ENCODE measurements at places on chromosomes 6 and 20. TPM values are rescaled to one million over a fixed set of nuclear protein-coding genes. Genes with fewer than 3 reads are reported as not detected.

DNA sequence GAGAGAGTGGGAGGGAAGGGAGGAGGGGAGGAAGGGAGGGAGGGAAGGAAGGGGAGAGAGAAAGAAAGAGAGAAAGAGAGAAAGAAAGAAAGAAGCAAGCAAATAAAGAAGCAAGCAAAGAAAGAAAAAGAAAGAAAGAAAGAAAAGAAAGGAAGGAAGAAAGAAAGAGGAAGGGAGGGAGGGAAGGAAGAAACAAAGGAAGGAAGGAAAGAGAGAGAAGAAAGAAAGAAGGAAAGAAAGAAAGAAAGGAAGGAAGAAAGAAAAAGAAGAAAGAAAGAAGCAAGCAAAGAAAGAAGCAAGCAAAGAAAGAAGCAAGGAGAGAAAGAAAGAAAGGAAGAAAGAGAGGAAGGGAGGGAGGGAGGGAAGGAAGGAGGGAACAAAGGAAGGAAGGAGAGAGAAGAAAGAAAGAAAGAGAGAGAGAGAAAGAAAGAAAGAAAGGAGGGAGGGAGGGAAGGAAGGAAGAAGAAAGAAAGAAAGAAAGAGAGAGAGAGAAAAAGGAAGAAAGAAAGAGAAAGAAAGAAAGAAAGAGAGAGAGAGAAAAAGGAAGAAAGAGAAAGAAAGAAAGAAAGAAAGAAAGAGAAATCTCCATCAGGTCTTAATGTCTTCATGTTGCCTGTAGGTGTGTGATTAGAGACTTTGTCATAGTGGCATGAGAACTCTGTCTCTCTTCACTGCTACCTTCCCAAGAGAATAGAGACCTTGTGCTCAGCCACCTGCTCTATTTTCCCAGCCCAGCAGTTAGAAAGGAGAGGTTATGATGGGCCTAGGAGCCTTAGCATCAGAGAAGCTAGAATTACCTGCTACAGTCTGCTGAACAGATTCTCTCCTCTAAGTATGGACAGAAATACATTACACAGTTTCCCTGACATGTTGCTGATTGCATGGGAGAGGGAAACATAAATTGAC, 5.0 kb downstream of the SEMG1 start:
- no peaks in the 10 kb centered on the region for H3K36me3 ChIP-seq
- DNase-seq, result no peak
- no peak overlapping the region for H3K27ac ChIP-seq

- no peaks in the 10 kb centered on the region for H3K36me3 ChIP-seq
- H3K27ac ChIP-seq, result no peak overlapping the region
- peaks cover 48% of the 10 kb centered on the region for H3K27me3 ChIP-seq
- no peaks in the 10 kb centered on the region for H3K4me1 ChIP-seq
- H3K4me3 ChIP-seq, result no peak overlapping the region
- no peak for DNase-seq
Observed at GRCh38 chr20:59448851-59449444, 148.5 kb downstream of the EDN3 start.

DNA sequence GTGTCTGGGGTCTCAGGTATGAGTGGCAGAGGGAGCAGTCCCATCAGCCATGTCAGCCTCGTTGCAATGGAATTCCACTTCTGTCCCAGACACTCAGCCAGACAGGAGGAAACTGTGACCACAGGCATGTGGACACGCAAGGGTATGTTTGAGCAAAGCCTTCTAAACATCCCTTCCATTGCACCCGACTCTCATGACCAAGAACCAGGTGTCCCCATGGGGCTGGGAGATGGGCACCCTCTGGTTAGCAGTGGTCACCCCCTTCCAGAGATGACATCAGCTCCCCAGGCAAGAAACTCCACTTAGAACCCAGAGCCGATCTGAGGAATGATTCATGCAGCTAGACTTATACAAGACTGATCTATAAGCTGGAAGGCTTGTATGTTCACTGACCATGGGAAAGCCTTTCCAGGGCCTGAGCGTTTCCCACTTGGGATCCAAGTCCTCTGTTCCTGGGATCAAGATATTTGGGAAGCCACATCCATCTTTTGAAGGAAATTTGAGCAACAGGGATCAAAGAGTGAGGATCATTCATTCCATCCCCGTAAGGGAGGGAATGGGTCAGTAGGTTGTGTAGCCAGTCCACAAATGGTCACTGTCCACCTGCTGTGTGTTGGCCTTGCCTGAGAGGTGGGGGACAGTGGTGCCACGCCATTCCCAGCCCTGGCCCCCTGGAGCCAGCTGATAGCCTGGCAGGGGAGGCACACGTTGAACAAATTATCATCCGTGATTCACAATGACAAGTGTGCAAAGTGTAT, 3.9 kb upstream of the MRGBP start:
- peaks cover 28% of the 10 kb centered on the region for H3K4me1 ChIP-seq
- DNase-seq, result no peak
- no peaks in the 10 kb centered on the region for H3K36me3 ChIP-seq
- no peak overlapping the region for H3K27ac ChIP-seq

DNA sequence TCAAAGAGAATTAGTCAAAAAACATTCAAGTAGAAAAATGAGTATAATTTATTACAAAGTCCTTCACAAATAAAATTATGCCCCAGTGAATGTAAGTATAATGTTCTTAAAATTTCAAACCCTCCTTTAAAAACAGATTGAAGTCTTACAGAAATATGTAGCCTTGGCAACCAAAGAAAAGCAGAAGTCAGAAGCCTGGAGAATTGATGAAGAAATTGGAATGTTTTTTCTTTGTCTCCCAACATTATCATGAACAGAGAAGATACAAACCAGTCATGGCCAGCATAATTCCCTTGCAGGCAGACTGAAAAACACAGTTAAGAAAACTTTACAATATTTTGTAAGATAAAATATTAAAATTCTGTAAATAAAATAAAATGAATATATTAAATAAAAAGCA, 221.9 kb downstream of the TBC1D32 start:
- no peaks in the 10 kb centered on the region for H3K27me3 ChIP-seq
- no peak for DNase-seq
- H3K4me3 ChIP-seq, result no peak overlapping the region
- H3K36me3 ChIP-seq, result no peaks in the 10 kb centered on the region
- no peaks in the 10 kb centered on the region for H3K4me1 ChIP-seq

DNA sequence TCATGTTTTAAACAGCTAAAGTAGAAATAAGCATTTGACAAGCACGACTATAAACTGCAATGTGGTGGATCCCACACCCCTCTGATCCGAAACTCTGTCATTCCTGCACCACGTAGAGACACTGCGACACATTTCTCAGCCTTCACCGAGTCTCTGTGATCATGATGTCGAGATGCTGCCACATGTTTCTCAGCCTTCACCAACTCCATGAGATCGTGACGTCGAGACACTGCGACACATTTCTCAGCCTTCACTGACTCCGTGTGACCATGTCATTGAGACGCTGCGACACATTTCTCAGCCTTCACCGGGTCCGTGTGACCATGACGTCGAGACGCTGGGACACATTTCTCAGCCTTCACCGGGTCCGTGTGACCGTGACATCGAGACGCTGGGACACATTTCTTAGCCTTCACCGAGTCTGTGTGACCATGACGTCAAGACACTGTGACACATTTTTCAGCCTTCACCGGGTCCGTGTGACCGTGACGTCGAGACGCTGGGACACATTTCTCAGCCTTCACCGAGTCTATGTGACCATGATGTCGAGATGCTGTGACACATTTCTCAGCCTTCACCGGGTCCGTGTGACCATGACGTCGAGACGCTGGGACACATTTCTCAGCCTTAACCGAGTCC, 143.0 kb downstream of the TTLL2 start:
- H3K36me3 ChIP-seq, result no peaks in the 10 kb centered on the region
- no peaks in the 10 kb centered on the region for H3K4me1 ChIP-seq
- H3K27ac ChIP-seq, result no peak overlapping the region
- H3K4me3 ChIP-seq, result no peak overlapping the region

VSX1 gene
- total RNA-seq, result not detected

Measured in lower lobe of right lung (tissue), 2 donors.